ENCODE measurements at places on chromosomes 7 and 10. TPM values are rescaled to one million over a fixed set of nuclear protein-coding genes. Genes with fewer than 3 reads are reported as not detected.

The NOS3 gene
- total RNA-seq = 34.5 TPM

The CALHM3 gene
- total RNA-seq = not detected

The GIMAP5 gene
- total RNA-seq = not detected

The UBN2 gene
- total RNA-seq = 4.1 TPM

The DENND10 gene
- 36.4 TPM for total RNA-seq

The UTF1 gene
- not detected for total RNA-seq

The SEPTIN7 gene
- total RNA-seq = 149 TPM

The DUSP5 gene
- 1.6 TPM for total RNA-seq

The EMX2 gene
- total RNA-seq = not detected

The PTN gene
- not detected for total RNA-seq

The USP54 gene
- 23.2 TPM for total RNA-seq

The KDM7A gene
- total RNA-seq = 2.2 TPM

The RET gene
- not detected for total RNA-seq

- no peak for DNase-seq
Observed at GRCh38 chr7:69795932-69796331, 197.7 kb downstream of the AUTS2 start.

GRCh38 chr7:157769086-157769485 is 432.3 kb downstream of the DNAJB6 start:
- no peak for DNase-seq

GRCh38 chr10:61271127-61271780 is 181.9 kb downstream of the TMEM26 start:
- peak; percentile 12 for DNase-seq

DNA sequence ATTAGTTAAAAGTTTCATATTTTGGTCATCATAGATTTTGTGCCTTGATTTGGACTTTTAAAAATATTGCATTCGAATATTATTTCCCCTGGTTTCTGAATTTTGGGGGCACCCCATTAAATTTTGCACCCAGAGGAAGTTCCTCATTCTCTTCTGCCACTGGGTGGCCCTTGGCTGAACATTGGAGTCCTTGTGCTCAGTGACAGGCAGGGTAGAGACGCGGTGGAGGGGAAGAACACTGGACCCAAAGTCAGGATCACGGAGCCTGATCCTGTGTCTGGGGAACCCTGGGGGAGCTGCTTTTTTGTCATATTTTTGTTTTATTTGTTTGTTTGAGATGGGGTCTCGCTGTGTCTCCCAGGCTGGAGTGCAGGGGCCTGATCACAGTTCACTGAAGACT is 74.7 kb downstream of the MKI67 start:
- DNase-seq = no peak

- DNase-seq = no peak
Observed at GRCh38 chr7:83484266-83484665, 164.7 kb downstream of the SEMA3E start.

- DNase-seq = no peak
Observed at GRCh38 chr7:13165854-13166253, 478.4 kb downstream of the ARL4A start.

GRCh38 chr7:150876817-150877526 is 24.7 kb downstream of the AOC1 start:
- DNase-seq = peak; percentile 57

DNA sequence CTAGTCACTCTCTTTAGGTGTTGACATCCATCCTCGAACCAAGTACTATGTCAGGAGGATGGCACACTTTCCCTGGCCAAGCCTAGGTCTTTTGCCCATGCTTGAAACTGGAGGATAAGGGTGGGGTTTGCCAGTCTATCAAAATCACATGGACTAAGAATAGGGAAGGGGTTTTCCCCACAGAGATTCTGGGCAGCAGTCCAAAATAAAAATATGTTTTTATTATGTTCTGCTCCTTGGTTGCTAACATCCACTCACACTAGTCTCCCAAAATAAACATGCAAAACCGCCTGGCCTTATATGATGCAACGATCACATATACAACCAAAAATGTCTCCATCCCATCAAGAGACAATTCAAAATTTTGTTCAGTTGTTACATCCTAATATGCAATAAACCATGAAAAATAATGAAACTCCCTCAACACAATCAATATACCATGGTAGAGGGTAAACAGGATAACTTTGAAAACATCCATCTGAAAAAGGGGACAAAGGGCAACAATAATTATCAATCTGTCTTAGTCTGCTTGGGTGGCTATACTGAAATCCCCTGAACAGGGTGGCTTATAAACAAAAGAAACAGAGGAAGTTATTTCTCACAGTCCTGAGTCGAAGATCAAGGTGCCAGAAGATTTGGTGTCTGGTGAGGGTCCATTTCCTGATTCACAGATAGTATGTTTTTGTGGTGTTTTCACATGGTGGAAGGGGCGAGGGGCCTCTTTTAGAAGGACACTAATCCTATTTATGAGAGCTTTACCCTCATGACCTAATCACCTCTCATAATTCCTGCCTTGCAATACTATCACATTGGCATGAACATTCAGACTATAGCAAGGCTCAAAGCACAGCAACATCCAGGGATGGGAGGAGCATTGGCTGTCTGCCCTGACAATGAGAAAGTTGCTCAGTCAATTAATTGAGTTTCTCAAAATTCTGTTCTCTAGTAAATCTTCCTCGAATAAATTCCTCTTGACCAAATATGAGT is 159.3 kb downstream of the ETV1 start:
- DNase-seq = no peak

GRCh38 chr10:88459530-88459929 is 123.6 kb downstream of the RNLS start:
- DNase-seq = peak; percentile 81

DNA sequence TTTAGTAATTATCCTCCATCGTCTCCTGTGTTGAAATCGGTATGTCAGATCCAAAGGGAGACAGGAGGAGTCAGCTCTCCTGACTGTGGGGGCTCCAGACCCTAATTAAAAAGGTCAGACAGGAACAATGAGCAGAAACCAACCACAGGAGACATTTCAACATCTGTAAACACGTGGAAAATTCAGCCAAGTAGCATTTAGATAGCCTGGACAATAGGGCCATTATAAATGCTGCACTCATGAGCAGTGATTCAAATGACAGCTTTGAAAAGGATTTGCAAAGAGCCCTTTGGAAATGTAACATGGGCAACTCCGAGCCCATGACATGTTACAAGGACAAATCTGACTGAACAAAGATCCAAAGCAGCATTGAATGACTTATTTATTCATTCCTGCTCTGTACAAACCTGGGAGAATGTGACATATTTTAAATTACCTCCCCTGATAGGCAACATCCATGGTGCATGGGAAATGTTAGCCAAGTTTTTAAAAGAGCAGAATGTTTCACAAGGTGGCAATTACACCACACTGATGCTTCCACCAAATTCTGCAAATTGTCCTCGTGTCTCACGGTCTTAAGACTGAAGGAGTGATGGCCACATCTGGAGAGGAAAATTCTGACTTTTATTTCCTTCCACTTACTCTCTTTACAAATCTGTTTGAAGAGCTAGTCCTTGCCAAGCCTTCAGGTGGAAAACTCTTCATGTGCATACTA is 113.3 kb upstream of the KMT2E start:
- DNase-seq = no peak

- no peak for DNase-seq
Observed at GRCh38 chr7:86790383-86790782, 146.7 kb downstream of the GRM3 start.

- DNase-seq = no peak
Observed at GRCh38 chr7:98991141-98991540, 112.8 kb downstream of the TRRAP start.

- no peak for DNase-seq
Observed at GRCh38 chr7:69889976-69890351, 291.7 kb downstream of the AUTS2 start.

DNA sequence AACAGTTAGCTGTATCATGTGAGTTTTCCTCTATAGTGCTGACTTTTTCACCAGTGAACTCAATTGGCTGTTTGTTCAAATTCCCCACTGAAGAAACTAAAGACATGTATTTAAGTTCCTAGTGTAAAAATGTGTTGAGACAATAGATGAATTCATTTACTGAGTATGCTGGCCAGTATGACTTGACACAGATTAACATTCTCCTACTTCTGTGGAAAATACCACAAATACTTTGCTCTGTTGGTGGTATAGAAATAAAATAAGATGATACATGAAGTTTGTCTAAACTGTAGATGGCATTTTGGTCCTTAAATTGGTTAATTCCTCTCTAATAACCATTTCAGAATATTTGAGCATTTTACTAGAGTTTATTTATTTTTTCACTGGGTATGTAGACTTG is 227.7 kb upstream of the TEX47 start:
- DNase-seq = no peak

GRCh38 chr10:95214793-95215192 is 20.8 kb downstream of the ACSM6 start:
- no peak for DNase-seq

DNA sequence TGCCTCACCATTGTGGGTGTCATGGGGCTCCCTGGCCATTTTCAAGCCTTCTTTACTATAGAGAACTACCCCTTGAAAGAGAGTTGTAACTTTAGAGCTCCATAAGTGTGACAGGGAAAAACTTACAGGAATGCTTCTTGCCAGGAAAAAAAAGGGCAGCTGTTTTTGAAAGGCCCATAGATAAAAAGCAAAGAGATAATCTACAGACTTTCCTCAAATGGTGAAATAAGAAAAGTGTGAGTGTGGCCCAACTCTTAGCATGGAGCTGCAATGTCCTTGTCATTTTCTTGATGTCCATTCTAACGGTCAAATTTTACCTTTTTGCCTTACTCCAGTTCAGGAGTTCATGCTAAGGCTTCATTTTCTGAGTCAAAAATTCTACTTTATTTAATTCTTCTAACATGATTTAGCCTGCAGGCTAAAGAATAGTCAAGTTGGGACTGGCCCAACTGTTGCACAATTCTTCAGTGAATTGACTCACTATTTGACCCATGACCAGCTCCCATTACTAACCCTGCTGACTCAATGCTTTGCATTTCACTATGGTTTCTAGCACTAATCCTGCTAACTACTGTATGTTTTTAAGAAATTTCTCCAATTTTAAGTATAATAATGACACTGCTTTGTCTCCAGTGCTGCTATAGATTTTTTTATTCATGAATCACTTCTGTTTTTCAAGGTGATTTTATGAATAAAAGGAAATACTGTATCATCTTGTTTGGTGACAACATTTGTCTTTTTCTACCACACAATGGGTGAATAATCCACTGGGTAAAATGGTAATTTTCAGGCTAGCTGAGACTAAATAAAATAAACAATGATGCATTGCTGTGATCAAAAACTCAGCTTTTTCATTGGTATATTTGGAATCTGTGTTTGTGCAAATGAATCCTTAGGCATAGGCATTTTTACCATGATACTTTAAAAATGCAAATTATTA is 41.4 kb upstream of the SGCE start:
- DNase-seq = no peak

GRCh38 chr7:16637379-16637778 is 8.2 kb downstream of the ANKMY2 start:
- peak; percentile 44 for DNase-seq
